ENCODE measurements at places on chromosomes 3 and 15.

- no peak for DNase-seq
Measured at GRCh38 chr3:90018779-90019178, 911.4 kb downstream of the EPHA3 start.

DNA sequence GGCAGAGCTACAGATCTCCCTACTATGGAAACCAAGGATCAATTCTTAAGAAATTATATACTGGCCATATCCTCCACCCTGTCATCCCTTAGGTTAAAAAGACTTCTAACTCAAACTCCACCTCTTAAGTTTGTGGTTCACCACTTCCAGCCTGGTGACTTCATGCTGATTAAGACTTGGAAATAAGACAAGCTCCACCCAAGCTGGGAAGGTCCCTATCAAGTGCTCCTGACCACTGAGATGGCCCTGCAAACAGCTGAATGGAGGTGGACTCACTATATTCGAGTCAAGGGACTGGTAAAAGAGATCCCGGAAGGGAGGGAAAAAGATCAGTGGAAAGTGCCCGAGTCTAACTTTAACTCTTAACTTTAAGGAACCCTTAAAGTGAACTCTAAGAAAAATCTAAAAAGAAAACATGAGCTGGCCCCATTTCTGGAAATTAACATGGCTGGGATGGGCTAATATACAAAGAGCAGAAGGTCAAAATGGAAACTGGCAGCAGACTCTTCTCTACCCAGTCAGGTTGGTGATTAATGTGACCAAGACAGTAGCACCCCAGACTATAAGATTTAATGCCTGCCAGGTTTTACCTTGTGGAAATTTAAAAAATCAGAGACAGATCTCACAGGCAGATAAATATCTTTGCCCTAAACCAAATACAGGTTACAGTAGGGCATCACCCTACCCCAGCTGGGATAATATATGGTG is 43.9 kb downstream of the PPCDC start:
- DNase-seq, result no peak

GRCh38 chr3:23270423-23270822 is 67.3 kb downstream of the UBE2E2 start:
- no peak for DNase-seq

DNA sequence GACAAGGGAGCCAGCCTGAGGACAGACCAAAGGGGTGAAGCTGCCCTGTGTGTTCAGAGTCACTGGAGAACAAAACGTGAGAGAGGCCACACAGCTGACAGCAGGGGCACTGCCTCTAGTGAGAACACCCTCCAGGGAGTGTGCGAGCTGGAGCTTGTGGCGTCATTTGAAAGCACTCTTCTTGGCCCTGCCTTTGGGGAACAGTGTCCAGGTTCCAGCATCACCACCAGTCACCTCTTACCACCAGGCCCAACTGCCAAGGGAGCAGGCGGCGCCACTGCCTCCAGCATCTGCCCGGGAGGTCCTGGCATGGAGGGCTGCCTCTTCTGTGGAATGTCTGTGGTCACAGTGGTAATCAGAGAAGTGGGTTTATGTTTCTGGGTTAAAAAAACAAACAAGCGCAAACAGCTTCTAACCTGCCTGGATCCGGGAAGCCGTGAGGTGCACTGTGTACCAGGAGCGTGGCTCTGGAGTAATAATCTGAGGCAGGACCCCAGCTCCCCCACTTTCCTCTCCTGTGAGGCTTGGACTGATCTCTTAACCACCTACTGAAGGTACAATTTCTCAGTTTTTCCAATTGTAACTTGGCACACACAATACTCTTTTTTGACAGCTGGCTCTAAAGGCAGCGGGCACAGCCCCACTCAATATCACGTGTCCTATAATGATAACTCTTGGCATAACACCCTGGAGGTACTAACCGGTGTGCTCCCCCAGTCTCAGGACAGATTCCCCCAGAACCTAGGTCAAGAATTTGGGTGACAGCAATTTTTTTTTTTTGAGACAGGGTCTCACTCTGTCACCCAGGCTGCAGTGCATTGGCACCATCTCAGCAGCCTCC is 32.2 kb upstream of the CDCP1 start:
- no peak for DNase-seq

GRCh38 chr3:117515309-117515708 is 805.7 kb downstream of the TUSC7 start:
- DNase-seq, result no peak

GRCh38 chr3:31159331-31160039 is 265.0 kb upstream of the GADL1 start:
- no peak for DNase-seq

DNA sequence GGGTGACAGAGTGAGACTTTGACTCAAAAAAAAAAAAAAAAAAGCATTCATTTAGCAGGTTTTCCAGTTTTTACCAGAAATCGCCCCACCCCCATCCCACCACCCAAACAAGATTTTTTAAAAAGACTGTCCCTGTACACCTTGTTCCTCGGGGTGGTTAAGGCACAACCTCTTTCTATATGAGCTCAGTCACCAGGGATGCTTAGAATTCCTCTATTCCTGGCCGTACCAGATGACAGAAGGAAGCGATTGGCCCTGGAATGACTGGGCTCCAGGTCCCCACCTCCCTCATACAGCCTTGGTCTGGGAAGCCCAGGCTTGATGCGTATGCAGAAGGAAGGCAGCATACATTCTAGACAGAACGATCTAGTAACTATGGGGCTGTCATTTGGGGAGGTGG is 25.6 kb downstream of the IDH2 start:
- no peak for DNase-seq

DNA sequence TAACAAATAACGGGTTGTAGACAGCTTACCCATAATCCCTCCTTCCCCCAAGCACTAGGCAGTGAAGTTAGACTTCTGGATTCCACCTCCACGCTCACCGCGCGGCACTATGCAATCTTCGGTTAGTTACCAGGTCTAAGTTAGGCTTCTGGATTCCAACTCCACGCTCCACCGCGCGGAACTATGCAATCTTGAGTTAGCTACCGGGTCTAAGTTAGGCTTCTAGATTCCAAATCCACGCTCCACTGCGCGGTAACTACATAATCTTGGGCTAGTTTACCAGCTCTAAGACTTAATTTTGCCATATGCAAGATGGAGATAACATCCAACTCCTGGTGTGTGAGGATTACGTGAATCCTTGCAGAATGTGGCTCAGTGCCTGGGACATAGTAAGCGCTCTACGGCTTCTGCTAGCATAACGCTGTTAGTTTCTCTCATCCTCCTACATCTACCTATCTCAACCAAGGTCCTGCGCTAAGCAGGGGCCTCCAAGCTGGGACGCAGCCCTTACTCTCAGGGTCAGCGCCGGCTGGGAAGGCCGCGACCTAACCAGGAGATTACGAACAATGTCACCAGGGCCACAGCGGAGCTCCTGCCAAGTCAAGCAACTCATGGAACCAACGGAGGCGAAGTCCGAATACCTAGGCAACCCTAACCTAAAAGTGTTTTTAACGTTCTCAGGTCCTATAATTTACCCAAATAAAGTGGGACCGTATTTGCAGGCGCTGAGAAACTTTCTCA is 497 bp upstream of the RPLP1 start:
- no peak for DNase-seq

DNA sequence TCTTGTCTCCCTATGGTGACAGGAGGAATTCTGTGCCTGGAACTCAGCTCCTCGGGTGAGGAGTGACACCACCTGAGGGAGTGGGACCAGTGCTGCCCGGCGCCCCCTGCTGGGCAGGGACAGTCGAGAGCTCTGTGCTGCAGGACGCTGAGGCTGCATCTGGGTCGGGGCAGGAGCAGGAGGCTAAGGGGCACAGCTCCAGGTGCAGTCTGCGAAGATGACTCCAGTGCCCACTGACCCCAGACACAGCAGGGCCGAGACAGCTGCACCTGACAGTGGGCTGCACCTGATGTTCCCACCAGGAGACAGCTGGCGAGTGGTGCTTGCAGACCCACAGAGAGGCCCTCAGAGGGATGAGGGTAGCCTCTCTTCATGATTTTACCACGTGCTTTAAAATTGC is 152.9 kb downstream of the ATP10A start:
- peak; percentile 23 for DNase-seq

GRCh38 chr3:184559336-184559735 is 2.2 kb upstream of the EPHB3 start:
- DNase-seq, result no peak

- DNase-seq, result no peak
Measured at GRCh38 chr15:64738226-64739095, 36.9 kb downstream of the RBPMS2 start.

DNA sequence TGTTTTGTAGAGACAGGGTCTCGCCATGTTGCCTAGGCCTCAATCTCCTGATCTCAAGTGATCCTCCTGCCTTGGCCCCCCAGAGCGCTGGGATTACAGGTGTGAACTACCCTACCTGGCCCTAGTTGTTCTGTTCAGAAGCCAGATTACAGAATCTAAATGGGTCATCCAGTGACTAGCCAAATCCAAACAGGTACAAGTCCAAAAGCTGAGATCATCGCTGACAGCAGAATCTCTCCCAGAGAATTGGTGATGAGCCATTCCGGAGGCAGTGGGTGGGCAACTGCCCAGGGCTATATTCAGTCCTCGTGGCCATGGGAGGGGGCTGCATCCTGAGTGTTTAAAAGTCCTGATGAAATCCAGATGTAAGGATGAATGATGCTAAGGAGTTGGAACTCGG is 47.5 kb upstream of the SEMA4B start:
- no peak for DNase-seq

DNA sequence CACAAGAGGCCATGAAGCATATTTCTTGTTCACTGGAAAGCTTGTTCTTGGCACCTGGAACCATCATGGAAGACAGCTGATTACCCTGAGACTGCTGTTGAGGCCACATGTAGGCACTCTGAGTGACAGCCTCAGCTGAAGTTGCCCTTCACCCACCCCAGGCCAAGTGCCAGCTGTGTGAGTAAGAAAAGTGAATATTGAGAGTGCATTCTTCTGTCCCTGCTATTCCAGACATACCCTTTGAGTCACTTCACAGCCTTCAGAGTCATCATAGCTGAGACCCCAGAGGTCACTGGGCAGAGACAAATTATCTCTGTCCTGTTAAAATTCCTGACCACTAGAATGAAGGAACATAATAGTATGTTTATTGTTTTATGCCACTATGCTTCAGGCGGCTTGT is 79.6 kb downstream of the NFKBIZ start:
- no peak for DNase-seq

GRCh38 chr3:103406320-103406850 is 971.6 kb downstream of the ZPLD1 start:
- DNase-seq, result no peak

- DNase-seq, result no peak
Measured at GRCh38 chr3:138360869-138361525, 12.6 kb downstream of the MRAS start.

DNA sequence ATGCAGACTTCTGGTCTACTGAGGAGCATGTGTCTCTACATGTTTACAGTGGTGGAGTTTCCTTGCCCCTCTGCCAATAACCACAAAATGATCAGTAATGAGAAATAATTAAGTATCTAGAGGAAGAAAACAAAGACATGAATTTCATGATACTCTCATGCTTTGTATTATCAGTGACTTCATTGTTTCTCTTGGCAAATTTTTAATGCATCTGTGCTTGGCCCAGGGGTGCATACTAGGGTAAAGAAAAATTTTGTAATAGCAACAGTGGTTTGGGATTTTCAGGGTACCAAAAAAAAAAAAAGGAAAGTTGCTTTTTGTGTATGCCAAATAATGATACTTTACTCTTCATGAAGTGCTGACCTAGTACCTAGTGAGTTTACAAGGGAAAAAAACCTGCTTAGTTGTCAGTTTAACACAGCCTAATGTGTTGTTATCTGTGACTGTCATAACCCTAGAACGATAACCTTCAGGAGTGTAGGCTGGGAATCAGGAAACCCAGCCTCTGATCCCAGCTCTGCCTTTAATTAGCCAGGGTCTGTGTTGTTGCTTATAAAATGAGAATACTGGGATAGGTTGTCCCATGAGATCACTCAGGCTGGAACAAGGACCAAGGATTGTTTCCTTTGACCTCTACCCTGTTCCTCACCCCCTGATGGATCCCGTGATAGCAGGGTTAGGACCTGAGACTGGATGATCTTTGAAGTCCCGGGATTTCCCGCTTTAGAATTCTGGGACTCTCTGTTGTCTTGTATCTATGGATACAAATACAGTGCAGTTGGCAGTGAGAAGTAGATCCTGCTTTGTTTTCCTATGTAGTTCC is 117.5 kb downstream of the CMSS1 start:
- DNase-seq, result no peak

DNA sequence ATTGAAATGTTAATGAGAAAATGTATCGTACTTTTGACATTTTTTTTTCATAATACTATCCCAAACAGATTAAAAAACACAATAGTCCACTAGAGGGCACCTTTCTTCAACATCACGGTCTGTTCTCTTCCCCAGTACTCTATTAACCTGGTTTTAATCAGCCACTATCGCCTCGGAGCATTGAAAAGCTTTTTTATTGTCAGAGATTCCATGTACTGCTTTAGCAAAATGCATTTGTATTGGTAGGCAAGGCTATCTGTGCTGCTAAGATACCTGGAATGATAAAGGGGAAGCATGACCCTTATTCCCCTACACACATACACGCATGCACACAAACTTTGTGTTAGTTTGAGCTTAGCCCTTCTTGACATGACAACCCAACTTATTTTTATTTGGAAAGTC is 160.1 kb upstream of the IL12A start:
- no peak for DNase-seq

DNA sequence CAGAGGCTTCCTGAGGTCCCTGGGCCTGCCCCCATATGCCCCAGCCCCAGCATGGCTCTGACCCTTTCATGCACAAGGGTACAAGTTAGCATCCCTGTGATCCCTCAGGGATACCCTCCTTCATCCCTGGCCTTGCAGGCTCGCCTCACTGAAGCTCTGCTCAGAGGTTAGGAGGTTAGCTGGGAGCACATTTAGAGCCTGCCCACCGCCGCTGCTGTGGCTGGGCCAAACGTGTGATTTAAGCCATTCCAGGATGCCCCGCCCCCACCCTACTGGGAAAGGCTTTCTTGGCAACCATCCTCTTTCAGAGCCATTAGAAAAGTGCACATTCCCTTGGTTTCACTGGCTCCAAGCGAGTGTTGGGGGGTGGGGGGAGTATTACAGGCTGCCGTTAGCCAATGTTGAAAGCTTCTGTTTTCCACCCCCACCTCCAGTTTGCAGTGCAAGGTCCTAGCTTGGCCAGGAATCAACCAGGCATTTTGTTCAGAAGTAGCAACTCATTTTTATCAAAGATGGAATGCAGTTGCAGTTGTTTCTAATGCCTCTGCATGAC is 6.3 kb upstream of the HES1 start:
- no peak for DNase-seq

GRCh38 chr3:127860211-127860696 is 37.9 kb upstream of the MGLL start:
- no peak for DNase-seq

GRCh38 chr3:60764870-60765269 is 486.4 kb downstream of the FHIT start:
- DNase-seq, result no peak

- DNase-seq, result no peak
Measured at GRCh38 chr3:37163262-37164015, 10.9 kb downstream of the LRRFIP2 start.

Measured in activated CD4-positive, alpha-beta T cell treated with anti-CD3 and anti-CD28 coated beads for 1 hour (primary cell).